ENCODE measurements at places on chromosomes 3 and 15. TPM values are rescaled to one million over a fixed set of nuclear protein-coding genes. Genes with fewer than 3 reads are reported as not detected.

The SH2D7 gene
- not detected for total RNA-seq

The TMEM87A gene
- total RNA-seq: 57.0 TPM

The SPINT1 gene
- 1.5 TPM for total RNA-seq

The CACNA2D2 gene
- 3.9 TPM for total RNA-seq

The PLCB2 gene
- total RNA-seq: 3.0 TPM

The NOX5 gene
- not detected for total RNA-seq

The SPTSSB gene
- 3.0 TPM for total RNA-seq

The BLM gene
- 4.2 TPM for total RNA-seq

The MEIS2 gene
- 242 TPM for total RNA-seq

The ZNF619 gene
- total RNA-seq: 4.2 TPM

The PPP1R14D gene
- total RNA-seq: not detected

Measured in temporal lobe (tissue), 4 donors.